ENCODE measurements at places on chromosomes 16 and 17.

DNA sequence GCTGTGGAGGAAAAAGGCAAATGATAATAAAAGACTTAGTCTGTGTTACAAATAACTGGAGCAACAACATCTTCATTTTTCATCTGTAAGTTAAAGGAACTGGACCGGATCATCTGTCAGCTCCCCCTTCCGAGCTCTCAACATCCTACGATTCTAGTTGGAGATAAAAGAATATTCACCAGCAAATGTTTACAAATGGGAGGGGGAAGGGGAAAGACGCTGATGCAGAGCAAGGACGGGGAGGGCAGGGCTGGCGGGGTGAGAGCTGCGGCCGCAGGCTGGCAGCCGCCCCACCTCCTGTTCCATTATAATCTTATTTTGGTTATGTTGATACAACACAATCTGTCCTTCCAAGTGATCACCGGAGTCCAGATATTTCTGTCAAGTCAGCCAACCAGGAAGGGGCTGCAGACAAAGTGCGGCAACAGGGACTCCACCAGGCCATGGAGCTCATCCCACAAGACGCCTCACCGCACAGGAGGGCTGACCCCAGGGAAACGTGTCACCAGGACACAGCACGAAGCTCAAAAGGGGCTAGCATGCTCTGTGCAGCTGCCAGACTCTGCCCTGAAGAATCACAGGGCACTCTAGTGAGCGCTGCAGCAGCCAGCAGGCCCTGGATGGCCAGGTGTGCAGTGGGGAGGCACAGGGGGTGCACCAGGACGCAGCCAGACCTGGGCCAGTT lies 19.7 kb downstream of the FBXO31 start:
- no peak for DNase-seq

DNA sequence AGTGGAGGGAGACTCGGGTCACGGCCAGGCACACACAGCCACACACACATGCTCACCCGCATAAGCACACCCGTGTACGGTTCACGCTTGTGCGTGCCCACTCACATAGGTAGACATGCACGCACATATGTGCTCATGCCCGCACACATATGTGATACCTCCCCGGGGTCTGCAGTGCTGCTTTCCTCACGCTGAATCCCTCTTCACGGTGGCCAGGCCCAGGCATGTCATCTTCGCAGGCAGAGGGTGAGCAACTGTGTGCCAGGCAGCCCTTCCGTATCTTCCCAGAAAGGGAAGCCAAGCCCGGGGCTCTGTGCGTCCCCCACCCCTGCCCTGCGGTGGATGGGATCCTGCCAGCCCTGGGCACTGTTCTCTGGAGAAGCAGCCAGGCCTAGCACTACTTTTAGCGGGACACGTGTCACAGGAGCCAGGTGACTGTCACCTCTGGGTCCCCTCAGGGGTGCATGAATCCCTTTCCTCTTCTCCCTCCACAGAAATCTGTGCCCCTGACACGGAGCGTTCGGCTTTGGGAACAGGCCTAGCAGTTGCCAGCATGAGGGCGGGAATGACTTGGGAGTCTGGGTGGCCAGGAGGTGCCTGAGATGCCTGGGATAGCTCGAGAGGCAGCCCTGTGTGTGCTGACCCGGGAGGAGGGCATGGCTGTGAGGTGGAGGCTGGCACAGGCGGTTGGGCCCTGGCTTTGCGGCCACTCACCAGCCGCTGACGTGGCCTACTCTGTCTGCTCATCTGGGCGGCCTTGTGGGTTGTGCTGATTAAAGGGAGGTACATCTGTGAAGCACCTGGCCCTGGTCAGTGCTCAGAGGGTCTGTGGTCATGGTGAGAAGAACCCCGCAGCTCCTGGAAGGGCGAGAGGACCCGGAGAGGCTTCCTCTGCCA lies 47.5 kb downstream of the BAIAP2 start:
- DNase-seq, result no peak

DNA sequence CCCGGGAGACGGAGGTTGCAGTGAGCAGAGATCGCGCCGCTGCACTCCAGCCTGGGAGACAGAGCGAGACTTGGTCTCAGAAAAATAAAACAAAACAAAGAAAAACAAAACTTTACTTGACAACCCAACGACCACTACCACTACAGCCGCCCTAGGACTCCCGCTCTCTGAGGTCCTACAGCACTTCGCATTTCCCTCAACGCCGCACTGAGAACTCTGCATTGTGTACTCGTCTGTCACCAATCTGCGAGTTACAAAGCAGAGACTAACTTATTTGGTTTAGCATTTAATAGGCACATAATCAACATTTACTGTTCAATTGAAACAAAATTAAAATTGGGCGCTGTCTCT lies 479 bp upstream of the ZNF207 start:
- no peak for DNase-seq

DNA sequence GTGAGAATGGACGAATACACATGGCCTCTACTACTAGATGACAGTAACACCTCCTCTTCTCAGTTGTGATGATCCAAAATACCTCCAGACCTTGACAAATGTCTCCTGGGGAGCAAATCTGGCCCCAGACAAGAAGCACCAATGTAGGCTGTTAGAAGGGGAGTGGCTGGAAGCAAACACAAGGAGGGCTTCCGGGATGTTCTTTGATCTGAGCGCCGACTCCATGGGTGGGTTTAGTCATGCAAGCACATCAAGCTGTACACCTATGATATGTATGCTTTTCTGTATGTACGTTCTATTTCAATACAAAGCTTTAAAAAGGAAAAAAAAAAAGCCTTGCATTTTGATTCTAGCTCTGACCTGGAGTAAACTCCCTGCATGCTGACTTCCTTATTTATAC lies 61.4 kb downstream of the ARHGAP17 start:
- DNase-seq, result no peak

- DNase-seq, result no peak
Measured at GRCh38 chr16:30767767-30768465, 5.8 kb downstream of the RNF40 start.

DNA sequence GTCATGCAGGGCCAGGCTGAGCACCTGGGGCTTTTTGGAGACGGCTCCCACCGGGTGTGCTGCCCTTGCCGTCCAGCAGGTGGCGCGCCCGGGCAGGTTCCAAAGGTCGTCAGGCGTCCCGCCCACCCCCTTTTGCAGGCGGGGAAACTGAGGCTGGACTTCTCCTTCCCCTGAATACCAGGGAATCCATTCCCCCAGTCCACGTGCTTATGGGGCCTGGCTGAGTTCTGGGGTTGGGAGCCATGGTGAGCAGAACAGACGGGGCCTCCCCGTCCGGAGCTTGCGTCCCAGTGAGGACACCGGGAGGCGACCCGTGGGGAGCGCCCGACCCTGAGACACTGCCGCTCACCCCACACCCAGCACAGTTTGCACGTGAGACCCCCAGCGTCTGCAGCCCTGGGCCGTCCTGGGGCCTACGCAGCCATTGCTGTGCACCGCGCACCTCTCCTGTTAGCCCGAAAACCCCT lies 51.8 kb upstream of the JPH3 start:
- no peak for DNase-seq

GRCh38 chr17:20009052-20009301 lies 182 bp upstream of the SPECC1 start:
- no peak for DNase-seq

Measured in GM12878 (cell line).